ENCODE measurements at places on chromosomes 3 and 15.
A peak's percentile ranks its signal among the peaks of the same experiment; 100 is the strongest.

DNA sequence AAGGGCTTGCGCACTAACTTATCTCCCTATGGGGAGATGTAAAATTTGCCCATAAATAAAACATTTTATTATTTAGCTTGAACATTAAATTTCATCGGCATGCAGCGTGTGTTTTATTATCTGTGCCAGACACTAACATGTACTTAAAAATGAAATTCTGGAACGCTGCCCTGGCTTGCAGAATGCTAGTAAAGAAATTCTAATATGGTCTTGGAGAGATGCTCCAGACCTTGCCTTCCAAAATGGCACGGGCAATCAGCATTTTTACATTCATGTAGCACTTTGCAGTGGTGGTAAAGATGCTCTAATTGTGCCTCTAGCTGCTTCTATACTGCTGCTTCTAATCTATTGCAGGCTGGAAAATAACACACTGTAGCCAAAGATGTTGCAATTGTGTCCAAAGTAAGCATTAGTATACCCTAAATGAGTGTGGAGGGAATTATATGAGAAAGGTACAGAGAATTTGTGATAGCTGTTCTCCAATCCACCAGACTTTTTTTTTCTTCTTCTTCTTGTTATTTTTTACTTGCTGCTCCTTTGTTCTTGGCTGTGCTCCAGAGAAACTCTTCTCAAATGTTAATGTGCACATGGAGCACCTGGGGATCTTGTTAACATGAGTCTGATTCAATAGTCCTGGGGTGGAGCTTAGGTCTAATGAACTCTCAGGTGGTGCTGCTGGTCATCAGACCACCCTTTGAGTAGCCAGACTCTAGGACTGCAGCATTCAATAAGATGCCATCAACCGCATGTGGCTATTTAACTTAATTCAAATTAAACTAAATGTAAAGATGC is 47.3 kb downstream of the CRABP1 start:
- DNase-seq = no peak

- DNase-seq = no peak
Measured at GRCh38 chr3:129575997-129576384, 30.5 kb downstream of the PLXND1 start.

DNA sequence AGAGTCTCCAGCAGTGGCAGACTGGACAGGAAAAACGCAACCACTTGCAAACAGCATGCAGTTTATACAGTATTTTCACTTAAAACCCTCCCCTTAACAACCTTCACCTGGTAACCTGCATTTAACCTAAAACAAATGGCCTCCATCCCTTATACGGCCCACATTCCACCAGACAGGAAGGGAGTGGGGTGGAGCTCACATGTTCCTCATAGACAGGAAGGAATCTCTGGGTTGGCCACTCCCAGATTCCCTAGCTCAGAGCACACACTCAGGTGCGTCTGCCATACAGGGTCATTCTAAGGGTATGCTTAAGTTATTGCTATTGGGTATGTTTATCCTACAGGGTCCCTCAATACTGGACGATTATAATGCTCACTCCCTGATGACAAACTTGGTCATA is 16.8 kb upstream of the ABHD2 start:
- no peak for DNase-seq

DNA sequence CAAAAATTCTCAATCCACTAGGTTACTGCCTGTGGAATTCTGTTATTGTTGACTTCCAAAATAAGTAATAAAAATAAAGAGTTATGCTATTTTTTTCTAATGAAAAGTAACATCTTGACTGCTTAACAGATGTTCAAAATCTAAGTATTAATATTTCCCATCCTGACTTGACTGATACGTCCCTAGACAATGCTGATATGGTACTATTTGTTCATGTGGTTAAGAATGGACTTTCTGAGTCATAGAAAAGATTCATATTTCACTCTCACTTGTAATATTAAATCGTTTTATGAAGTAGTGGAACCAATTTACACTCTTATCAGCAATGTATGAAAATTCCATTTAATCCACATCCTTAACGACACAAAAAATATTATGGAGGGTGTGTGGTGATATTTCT is 104.8 kb upstream of the PLSCR5 start:
- peak; percentile 5 for DNase-seq

- DNase-seq = no peak
Measured at GRCh38 chr15:68315035-68315434, 37.5 kb downstream of the FEM1B start.

Data from fibroblast of pulmonary artery (primary cell).